T-cell (primary cell): ENCODE measurements at places on chromosomes 1 and 21.

DNA sequence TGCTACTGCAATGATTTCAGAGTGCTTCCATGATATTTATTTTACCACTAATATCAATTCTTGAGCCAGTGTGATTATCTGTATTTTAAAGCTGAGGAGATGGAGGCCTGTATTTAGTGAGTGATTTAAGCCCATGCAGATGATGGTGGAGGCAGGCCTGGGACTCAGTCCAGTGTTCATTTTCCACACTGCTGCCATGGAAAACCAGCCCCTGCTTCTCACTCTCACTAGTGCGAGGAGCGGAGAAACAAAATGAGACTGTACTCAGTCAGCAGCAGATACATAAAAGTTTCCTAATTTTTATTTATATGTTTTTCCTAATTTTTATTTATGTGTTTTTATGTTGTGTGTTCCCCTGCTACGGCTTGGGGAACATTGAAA lies 32.8 kb downstream of the LRRC8B start:
- DNase-seq, result no peak

DNA sequence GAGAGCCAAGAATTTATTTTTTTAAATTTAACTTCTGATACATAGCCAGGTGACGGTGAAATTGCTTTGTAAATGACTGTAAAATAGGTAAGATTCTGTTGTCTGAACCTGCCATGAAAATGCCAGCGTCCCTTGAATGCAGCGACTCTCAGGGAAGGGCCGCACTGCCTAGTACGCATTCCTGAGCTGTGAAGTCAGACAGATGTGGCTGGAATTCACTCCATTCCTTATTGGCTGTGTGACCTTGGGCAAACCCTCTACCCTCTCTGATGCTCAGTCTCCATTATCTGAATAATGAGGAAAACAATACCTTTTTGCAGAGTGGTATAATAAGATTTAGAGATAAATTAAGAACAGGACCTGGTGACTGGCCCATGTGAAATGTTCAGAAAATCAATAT lies 167.1 kb upstream of the DAB1 start:
- DNase-seq, result no peak

DNA sequence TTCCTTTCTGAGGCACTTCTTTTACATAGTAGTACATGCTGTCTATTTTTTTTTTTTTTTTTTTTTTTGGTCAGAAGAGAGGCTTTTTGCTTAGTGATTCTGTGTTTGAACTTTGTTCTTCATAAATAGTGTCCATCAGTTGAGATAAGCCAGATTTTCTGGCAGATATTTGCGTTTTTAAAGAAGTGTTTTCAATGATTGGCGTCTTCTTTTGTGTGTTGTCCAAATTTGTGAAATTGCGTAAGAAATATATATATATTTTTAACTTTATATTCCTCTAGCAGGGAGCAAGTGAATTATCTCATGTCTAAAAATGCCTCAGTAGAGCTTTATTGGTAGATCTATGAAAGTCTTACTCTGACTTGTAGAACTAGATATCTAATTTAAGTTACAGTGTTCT lies 28.3 kb downstream of the NEK7 start:
- DNase-seq, result no peak

DNA sequence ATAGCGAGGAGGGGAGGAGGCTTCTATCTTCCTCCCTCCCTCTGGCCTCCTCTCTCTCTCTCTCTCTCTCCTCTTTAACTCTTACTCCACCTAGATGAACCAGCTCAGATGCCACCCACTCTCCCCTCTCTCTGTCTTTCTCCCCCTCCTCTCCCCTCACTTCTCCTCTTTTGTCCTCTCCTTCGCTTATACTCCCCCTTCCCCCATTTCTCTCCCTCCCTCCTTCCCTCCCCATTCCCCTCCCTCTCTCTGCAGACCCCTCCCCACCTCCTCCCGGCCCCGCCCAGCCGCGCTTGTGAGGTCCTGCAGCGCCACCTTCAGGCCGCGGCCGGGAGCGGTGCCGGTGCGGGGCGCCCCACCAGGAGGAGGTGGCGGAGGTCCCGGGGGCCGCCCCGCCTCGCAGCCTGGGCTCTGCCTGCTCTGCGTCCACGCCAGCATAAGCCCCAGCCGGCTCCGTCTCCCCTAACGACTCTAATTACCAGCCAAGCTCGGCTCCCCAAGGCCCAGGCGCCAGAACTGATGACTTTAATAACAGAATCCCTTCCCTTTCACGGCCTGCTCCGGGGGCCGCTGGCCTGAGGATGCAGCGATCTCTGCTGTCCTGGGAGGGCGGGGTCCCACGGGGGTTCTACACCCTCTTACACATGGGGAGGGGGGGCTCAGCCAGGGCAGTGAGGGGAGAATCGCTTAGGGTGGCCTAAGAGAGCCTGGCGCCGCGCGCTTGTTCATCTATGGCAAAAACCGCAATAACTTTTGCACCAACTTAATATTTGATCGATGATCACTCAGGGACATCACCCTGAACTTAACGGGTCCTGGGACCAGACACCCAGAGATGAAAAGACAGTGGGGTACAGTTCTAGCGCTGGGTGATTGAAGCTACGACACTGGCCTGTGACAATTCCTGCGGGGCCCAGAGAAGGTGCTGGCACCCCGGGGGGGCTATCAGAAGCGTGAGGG lies 637.3 kb downstream of the MATN1 start:
- DNase-seq, result peak; percentile 10

DNA sequence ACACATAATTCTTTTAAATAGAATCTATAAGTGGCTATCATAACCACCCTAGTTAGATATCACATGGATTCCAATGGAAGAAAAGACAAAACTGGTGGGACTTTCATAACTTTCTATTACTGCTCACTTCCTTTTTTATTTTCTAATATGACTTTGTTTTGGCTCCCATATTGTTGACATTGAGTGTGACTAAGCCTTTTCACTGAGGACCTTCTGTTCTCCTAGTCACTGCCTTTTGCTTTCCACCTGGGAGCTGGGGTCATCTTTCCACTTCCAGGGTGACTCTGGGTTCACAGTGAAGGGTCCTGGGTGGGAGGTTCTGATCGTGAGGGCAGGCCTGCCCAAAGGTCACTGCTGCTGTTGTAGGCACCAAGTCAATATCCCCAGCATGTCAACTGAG lies 275.8 kb downstream of the TGFB2 start:
- no peak for DNase-seq
